ENCODE measurements at places on chromosomes 16 and 17.
A peak's percentile ranks its signal among the peaks of the same experiment; 100 is the strongest.

GRCh38 chr16:74169687-74170376 is 126.8 kb upstream of the PSMD7 start:
- DNase-seq, result no peak

- no peak for DNase-seq
These were observed 26.2 kb upstream of the NAGLU start for GRCh38 chr17:42509841-42510240.

DNA sequence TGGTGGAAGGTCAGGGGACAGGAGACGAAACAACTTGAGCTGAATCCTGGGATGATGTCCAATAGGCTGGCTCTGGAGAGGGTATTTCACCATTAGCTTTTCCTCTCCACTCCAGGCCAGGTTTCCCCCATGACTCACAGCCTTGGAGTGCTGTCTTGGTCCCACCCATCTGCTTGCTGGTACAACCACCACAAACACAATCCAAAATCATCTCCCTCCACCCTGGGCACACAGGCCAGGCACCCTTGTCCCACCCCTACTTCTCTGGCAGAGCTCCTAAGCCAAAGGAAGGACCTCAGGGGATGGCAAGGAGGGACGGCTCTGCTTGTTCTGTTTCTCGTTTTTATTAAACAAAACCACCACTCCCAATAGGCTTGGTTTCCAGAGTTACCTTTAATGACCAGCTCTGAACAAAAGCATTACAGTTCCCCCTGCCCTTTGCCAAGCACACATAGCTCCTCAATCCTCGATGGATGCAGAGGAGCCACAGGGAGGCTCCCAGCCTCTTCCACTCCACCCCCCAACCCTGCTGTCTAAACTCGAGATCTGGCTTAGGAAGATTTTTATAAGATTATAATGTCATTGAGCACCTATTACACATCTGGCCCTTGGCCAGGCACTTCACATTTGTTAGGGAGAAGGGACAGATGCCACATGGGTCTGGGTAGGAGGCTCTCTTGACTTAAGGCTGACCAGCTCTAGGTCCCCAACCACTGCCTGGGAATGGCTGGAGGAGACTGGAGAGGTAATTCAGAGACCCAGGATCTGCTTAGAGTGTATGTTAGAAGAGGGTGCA is 13.3 kb downstream of the CAVIN1 start:
- DNase-seq, result peak; percentile 67

GRCh38 chr17:77470800-77471733 is 330.3 kb downstream of the SEC14L1 start:
- DNase-seq, result no peak

- DNase-seq, result no peak
These were observed 4.6 kb downstream of the CNGB1 start for GRCh38 chr16:57966204-57966771.
